ENCODE measurements at places on chromosomes 3 and 15.

- H3K4me3 ChIP-seq: no peak overlapping the region
- DNase-seq: no peak
- no peaks in the 10 kb centered on the region for H3K27me3 ChIP-seq
- no peaks in the 10 kb centered on the region for H3K36me3 ChIP-seq
- H3K27ac ChIP-seq: no peak overlapping the region
Observed at GRCh38 chr3:171646357-171647133, 163.7 kb downstream of the PLD1 start.

DNA sequence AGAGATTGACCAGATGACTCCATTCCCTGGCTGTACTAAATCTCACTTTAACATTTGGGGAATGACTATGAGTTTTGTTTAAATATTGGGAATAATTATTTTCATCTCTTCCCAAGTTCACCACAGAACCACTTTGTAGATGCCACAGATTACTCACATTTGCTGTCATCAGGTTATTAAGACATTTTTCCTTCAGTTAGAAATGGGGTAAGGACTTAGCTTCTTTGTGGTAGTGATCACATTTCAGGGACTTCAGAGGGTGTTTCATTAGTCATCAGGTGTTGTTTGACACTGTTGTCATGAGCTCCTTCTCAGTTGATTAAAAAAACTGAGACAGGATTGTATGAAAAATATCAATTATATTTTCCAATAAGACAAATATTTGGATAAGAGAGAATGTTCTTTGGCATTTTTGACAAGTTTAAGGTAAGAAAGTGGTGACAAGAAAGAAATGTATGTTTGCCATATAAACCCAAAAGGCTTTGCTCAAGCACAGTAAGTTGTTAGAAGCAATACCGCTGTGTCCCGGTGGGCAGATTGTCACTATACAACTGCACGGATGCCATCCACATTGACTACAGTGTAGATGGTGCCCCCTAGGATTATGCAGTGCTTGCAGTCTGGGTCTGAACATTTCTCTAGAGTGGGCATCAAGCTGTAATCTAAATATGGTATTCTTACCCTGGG lies 22.3 kb downstream of the FBXL2 start:
- H3K4me3 ChIP-seq: no peak overlapping the region
- no peaks in the 10 kb centered on the region for H3K4me1 ChIP-seq
- H3K27ac ChIP-seq: no peak overlapping the region

- no peak overlapping the region for H3K27ac ChIP-seq
- DNase-seq: no peak
- H3K27me3 ChIP-seq: peaks cover under 1% of the 10 kb centered on the region
- no peak overlapping the region for H3K4me3 ChIP-seq
Observed at GRCh38 chr15:89649716-89650115, 5.6 kb downstream of the KIF7 start.

GRCh38 chr3:155846119-155846518 lies 8.1 kb downstream of the SLC33A1 start:
- no peaks in the 10 kb centered on the region for H3K27me3 ChIP-seq
- no peak for DNase-seq
- no peak overlapping the region for H3K27ac ChIP-seq
- H3K4me1 ChIP-seq: peaks cover 35% of the 10 kb centered on the region
- no peaks in the 10 kb centered on the region for H3K36me3 ChIP-seq
- H3K4me3 ChIP-seq: no peak overlapping the region

- H3K36me3 ChIP-seq: no peaks in the 10 kb centered on the region
- DNase-seq: peak; percentile 59
- no peak overlapping the region for H3K27ac ChIP-seq
- no peak overlapping the region for H3K4me3 ChIP-seq
Observed at GRCh38 chr3:52088445-52089367, 32.3 kb upstream of the DUSP7 start.

GRCh38 chr3:28042707-28043106 lies 198.7 kb upstream of the CMC1 start:
- no peaks in the 10 kb centered on the region for H3K27me3 ChIP-seq
- no peaks in the 10 kb centered on the region for H3K4me1 ChIP-seq

GRCh38 chr3:188008582-188009213 lies 145.3 kb upstream of the LPP start:
- no peaks in the 10 kb centered on the region for H3K4me1 ChIP-seq
- H3K36me3 ChIP-seq: no peaks in the 10 kb centered on the region
- no peaks in the 10 kb centered on the region for H3K27me3 ChIP-seq
- DNase-seq: no peak
- H3K4me3 ChIP-seq: no peak overlapping the region
- no peak overlapping the region for H3K27ac ChIP-seq

GRCh38 chr3:150348500-150348899 lies 59.6 kb upstream of the TSC22D2 start:
- H3K36me3 ChIP-seq: no peaks in the 10 kb centered on the region
- H3K4me3 ChIP-seq: no peak overlapping the region
- no peak overlapping the region for H3K27ac ChIP-seq
- no peaks in the 10 kb centered on the region for H3K27me3 ChIP-seq
- H3K4me1 ChIP-seq: peaks cover 6% of the 10 kb centered on the region

DNA sequence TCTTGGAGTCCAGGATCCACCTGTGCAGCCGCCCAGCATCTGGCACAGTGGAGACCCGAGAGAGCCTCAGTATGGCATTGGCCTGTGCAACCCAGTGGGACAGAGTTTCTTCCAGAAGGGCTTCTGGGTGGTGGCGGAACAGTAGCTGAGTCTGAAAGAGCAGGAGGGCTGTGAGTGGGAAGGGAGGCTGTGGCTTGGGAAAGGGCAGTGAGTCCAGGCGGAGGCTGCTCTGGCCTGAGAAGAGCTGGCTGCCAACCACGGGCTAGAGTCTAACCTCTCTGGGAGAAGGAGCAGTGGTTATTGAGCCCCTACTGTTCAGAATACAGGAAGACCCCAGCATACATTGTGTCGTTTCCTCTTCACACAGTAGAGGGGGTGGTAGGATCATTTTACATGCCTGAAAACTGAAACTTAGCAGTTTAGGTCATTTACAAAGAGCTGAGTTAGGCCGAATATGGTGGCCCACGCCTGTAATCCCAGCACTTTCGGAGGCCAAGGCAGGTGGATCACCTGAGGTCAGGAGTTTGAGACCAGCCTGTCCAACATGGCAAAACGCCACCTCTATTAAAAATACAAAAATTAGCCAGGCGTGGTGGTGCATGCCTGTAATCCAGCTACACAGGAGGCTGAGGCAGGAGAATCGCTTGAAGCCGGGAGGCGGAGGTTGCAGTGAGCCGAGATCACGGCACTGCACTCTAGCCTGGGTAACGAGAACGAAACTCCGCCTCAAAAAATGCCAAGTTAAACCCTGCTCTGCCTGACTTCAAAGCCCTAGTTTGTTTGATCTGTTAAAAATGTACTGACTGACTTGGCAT lies 3.2 kb downstream of the AEN start:
- H3K4me3 ChIP-seq: no peak overlapping the region
- peaks cover 28% of the 10 kb centered on the region for H3K4me1 ChIP-seq
- peak overlapping the region; percentile 75 for H3K27ac ChIP-seq
- no peak for DNase-seq
